Cortex of kidney (tissue), 1 donor: ENCODE measurements at places on chromosomes 13 and 19.

DNA sequence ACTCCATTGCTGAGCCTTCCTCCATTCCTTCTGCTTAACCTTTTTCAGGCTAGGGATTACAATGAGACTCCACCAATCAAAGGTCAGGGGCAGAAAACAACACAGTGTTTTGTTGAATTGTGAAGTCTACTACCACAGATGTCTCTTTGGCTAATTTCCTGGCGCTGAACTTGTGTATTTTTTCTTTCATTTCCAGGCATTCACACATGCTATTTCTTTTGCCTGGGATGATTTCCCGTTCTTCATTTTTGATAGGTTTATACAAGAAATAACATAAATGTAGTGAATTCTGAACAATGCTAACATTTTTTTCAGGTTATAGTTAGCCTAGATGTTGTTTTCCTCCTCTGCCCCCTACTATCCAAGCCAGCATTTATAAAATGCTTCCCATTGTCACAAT lies 64.3 kb downstream of the OLFM4 start:
- no peak for DNase-seq

DNA sequence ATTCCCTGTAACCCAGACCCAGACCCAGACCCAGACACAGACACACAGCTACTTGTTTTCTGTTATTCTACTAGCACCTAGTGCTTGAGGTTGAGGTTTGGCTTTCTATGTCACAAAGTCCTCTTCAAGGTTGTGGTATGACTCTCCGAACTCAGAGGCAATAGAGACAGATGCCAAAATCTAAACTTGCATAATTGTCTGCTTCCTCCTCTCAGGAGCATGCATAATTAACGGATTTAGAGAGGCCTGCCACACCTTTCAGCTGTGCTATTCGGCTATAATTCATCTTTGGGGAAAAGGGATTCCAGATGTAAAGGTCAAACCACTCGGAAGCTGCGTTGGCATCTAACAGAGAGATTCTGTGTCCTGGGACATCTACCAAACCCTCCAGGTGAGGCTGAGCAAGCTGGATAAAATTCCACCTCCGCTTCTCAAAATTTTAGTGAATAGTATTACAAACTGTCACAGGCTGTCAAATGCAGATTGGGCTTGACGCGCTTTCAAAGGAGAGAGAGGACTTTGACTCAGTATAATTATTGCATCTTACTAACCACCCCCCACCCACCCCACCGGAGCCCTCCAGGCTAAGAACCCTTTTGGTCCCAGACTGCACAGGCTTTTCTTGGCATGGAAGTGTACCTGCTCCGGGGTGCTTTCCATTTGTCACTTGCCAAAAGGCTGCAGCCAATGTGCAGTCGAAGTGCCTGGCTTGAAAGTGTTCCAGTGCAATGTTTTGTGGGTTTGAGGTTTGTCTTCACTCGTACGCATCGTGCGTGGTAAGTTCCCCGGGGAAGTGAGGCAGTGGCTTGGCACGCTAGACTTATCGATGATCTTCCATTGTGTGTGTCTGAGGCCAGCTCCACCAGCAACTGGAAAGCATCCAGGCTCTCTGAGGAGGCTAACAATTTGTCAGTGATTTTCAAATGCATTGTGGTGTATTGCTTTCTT lies 194.1 kb downstream of the TDRD3 start:
- DNase-seq = no peak

DNA sequence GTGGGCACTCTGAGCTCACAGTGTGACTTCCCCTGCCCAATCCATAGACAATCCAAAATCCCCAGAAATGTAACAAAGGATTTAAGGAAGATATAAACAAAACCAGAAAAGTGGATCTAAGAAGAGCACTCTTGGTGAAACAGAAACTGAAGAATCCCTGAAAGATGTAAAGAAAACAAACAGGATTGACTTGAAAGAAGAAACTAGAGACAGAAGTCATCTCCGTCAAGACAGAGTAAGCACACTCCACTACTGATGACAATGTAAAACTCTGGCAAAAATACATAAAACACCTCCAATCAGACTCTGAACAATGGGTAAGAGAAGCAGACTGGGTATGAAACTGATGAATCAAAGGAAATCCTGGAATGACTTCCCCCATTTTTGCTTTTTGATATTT lies 13.5 kb downstream of the TUBGCP3 start:
- no peak for DNase-seq

- no peak for DNase-seq
Observed at GRCh38 chr19:42178791-42179674, 38.4 kb downstream of the DEDD2 start.

- no peak for DNase-seq
Observed at GRCh38 chr13:32660227-32660626, 74.0 kb downstream of the PDS5B start.

- no peak for DNase-seq
Observed at GRCh38 chr13:56837161-56837560, 303.6 kb upstream of the PRR20A start.

GRCh38 chr13:40181203-40181845 lies 485.1 kb downstream of the FOXO1 start:
- DNase-seq = no peak

- DNase-seq = no peak
Observed at GRCh38 chr19:54434873-54435214, 14.2 kb upstream of the LENG8 start.

DNA sequence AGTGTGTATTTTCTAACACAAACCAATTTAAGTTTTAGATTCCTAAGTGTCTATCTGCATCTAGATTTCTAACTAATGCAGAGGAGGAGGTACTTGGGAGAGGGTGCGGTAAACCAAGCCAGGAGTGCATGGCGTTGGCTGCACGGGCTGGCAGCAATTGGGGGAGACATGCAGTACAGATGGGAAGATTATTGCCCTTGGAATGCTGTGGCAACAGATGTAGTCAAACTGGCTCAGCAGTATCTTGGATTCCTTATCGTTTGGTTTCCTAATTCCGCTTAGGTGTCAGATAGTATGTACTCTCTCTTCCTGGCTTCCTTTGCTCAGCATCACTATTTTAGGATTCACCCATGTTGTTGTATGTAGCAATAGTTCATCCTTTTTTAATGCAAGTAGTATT lies 29.4 kb upstream of the STK24 start:
- DNase-seq = no peak

DNA sequence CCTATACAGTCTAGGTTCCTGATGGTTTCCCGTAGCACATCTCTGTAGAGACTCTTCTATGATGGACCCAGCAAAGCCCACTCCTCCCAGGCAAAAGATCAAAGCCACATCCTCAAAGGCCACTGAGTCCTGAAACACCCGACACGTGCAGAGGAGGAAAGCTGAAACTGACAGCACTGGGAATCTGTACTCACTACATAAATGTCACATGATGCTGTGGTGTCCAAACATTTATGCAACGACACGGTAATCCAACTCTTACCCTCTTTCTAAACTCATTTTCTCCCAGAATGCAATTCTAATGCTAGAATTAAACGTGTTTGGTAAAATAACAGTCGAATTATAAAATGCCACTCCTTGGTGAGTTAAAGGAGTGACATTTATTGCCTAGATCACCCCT lies 7.0 kb upstream of the ZNF441 start:
- DNase-seq = no peak

GRCh38 chr19:12833738-12834565 lies 427 bp downstream of the RTBDN start:
- no peak for DNase-seq

- no peak for DNase-seq
Observed at GRCh38 chr19:4578552-4579248, 19.2 kb upstream of the SEMA6B start.

- no peak for DNase-seq
Observed at GRCh38 chr19:39671739-39672363, 16.1 kb downstream of the LGALS16 start.

DNA sequence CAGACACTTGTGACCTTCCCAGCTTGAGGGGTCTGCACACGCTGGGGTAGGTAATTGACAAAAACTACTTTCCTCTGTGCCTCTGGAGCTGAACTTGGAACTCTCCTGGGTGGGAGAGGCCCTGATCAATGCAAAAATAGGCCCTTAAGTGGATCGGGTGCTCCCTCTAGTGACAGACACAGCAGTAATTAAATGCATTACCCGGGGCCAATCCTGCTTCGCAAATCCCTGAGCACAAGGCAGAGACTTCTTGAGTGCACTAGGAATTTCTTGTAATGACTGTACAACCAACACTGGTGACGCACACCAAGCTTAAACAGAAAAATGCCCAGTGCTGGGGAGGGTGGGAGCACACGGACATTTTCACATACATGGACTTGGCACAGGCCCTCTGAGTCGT lies 10.6 kb upstream of the UBE2S start:
- DNase-seq = no peak

- no peak for DNase-seq
Observed at GRCh38 chr19:3987619-3988371, 2.5 kb upstream of the EEF2 start.

DNA sequence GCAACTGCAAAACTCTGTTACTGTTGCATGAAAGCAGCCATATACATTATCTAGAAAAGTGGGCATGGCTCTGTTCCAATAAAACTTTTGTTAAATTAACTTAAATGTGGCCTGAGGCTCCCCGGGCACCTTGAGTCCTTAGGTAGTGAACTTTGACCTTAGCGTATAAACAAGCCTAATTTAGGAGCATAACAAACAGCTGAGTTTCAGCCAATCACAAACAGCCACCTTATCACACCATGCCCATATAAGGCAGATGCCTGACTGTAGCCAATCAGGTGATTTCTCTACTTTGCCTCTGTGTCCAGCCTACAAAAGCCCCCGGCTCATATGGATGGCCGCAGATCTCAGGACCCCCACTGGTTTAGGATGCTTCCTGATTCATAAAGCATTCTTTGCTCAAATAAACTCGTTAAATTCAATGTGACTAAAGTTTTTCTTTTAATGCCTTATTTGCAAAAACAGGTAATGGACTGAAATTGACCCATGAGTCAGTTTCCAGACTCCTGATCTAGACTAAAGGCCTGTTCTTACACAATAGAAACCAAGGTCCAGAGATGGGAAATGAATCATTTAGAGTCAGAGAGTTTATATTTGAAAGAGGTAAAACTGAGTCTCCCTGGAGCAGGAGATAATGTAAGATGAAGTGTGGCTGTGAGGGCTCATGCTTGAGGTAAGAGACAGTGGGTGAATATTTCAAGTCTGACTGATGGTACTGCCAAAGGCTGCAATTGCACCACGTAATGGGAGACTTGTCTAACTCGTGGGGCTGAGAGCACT lies 130.2 kb downstream of the FGF9 start:
- DNase-seq = no peak

GRCh38 chr19:29247872-29248271 lies 34.9 kb upstream of the UQCRFS1 start:
- DNase-seq = no peak

- no peak for DNase-seq
Observed at GRCh38 chr19:54947381-54947780, at the start of gene NLRP7. NLRP7 (minus strand) TSS chr19:54947530.

GRCh38 chr19:4172861-4173473 lies 9.4 kb downstream of the SIRT6 start:
- DNase-seq = no peak

GRCh38 chr13:69553976-69554375 lies 553.6 kb upstream of the ATXN8OS start:
- DNase-seq = no peak
